Posterior cingulate gyrus (tissue), 11 donors: ENCODE measurements at places on chromosomes 2 and 18.

GRCh38 chr18:3984163-3984757 lies 470.8 kb downstream of the DLGAP1 start:
- no peak for DNase-seq

DNA sequence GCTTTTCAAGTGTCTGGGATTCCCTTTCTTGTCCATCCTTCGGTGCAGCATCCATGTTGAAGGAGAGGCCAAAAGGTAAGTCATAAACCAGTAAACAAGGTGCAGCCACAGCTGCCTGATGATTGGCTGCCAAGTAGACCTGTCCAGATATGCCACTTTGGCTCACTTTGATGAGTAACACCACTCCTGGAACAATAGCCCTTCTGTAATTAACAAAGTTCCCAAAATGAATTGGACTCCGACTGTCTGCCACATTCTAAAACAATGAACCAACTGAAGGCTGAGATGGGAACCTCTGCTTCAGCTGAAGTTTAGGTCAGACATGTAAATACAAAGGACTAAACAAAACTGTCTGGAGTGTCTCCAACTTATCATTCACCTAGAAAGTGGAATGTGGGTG lies 82.2 kb upstream of the LGALSL start:
- no peak for DNase-seq

- DNase-seq: no peak
Measured at GRCh38 chr2:235056768-235057167, 105.0 kb downstream of the SH3BP4 start.

- DNase-seq: peak; percentile 53
Measured at GRCh38 chr2:10234409-10235094, 68.2 kb upstream of the HPCAL1 start.

DNA sequence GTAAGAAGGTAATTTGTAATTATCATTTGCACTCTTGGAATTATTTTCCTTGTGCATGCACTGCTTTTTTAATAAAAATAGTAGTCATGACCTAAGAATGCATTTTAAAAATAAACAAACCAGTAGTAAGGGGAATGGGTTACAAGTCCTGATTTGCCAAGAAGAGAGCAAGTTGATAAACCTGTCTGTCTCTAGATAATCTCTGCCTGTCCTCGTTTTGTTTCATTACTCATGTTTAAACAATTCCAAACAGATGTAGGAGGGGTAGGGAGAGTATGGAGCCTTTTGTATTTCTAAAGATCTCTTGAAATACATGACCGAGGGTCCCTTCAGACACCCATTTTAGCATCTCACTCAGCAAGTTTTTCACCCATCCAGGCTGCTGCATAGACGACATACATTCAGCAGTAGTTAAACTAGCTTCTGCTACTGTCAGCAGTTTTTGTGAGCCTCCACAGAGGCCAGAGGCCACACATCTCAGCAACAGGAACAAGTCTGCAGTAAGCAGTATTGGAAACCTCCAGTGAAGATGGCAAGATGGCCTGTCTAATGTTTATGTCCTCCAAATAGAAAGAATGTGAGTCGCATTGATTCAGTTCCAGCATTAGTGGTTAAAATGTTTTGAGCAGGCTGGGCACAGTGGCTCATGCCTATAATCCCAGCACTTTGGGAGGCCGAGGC lies 2.3 kb upstream of the EXOC6B start:
- DNase-seq: no peak

GRCh38 chr2:61793389-61793836 lies 60.4 kb downstream of the FAM161A start:
- peak; percentile 49 for DNase-seq

GRCh38 chr2:119069781-119070180 lies 88.8 kb downstream of the C1QL2 start:
- no peak for DNase-seq

- peak; percentile 79 for DNase-seq
Measured at GRCh38 chr2:235263205-235264120, 230.4 kb upstream of the AGAP1 start.

- no peak for DNase-seq
Measured at GRCh38 chr2:36482576-36483214, 115.3 kb downstream of the FEZ2 start.

GRCh38 chr2:75022516-75022915 lies 64.1 kb downstream of the POLE4 start:
- DNase-seq: no peak

GRCh38 chr2:235856151-235856854 lies 311.9 kb downstream of the GBX2 start:
- no peak for DNase-seq

DNA sequence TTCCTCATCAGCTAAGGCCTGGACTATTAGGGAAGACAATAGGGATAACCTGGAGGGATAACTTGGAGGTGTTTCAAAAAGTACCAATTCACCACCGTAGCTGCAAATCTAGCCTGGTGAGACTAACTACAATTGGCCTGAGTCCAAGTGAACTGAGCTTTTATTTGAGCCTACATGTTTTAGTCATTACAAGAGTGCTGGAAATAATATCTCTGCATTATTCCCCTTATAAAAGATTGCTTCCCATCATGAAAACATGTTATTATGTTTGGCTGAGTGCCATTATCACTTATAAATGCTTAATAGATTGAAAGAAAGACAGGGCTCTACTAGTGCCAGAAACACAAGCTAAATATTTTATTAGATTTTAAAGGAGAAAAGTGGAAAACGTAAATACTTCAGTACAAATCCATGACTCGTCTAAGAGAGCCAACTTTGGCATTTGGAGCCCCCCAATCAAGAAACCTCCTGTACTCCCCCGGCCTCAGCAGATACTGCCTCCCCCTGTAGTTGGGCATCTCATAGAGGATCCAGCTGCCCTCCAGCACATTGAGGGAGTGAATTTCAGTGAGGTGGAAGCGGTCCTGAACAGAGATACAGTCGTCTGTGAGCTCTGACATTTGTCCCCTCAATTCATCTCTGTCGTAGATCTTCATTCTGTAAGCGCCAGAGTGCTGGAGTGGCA lies 3.6 kb downstream of the CRYGB start:
- DNase-seq: no peak

- no peak for DNase-seq
Measured at GRCh38 chr18:23585007-23585871, 1.1 kb downstream of the NPC1 start.

- no peak for DNase-seq
Measured at GRCh38 chr18:9989481-9989880, 75.7 kb downstream of the VAPA start.

GRCh38 chr2:148813603-148814065 lies 61.4 kb upstream of the KIF5C start:
- DNase-seq: no peak

DNA sequence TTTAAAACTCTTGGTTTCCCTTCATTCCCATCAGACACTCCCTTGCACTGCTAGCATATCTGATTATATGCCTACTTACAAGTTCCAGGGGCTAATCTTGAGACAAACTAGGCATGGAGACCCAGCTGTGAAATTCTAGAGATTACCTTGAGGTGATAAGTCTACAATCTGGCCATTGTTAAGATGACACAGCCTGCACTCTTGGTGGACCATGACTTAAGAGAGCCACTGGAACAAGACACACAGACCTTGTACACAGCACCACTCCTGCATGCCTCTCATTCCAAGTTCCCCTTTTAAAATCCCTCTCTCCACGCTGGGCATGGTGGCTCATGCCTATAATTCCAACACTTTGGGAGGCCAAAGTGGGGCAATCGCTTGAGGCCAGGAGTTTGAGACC lies 387.2 kb upstream of the DCC start:
- DNase-seq: no peak

GRCh38 chr18:1246827-1247226 lies 342.2 kb downstream of the ADCYAP1 start:
- DNase-seq: peak; percentile 24

- DNase-seq: no peak
Measured at GRCh38 chr2:138279871-138280270, 221.7 kb upstream of the SPOPL start.

DNA sequence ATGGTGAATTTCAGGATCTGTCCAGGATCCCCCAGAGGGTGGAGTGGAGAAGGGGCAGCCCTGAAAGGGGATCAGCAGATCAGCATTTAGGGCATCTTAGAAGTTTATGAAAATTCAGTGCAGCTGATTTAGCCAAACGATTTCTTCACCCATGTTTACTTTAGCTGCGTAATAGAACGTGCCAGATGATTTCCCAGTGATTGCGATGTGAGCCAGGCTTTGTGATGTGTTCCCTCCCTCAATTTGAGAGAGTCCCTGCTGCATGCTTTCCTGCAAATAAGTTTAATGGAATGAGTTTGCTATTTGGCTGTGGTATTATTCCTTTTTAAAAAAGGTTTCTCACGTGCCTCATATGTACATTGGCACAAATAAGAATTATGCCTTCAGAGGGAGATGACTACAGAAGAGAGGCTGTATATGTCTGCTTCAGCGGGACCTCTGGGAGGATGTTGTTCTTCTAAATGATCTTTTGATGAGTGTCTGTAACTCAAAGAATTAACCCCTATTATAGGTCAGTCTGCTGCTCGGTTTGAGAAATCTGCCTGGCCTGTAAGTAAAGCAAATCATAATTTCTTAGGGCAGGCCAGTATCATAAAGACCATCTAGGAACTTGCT lies 111.9 kb downstream of the MRO start:
- DNase-seq: no peak

DNA sequence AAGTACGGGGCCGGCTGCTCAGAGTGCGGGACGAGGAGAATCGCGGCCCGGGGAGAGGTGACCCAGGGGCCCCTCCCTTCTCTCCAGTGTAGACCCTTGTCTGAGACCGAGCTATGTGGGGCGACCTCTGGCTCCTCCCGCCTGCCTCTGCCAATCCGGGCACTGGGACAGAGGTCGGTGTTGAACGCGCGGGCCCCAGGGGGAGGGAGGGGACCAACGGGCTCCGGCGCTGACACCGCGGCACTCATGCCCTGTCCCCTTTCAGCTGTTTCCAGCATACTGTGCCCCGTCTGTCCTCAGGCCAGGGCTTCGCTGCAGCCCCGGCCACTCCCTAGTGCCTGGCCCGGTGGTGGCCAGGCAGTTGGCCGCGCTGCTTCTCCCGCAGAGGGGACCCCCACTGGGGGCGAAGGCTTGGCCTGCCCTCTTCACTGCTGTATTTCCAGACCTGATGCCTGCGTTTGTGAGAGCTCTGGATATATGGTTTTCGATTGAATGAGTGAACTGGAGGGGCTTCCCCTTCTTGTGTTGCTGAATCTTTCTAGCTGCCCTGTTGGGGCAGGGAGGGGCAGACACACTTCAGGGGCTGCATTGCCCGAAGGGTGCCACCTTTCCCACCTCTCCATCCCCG lies 809 bp downstream of the DBI start:
- DNase-seq: peak; percentile 90

DNA sequence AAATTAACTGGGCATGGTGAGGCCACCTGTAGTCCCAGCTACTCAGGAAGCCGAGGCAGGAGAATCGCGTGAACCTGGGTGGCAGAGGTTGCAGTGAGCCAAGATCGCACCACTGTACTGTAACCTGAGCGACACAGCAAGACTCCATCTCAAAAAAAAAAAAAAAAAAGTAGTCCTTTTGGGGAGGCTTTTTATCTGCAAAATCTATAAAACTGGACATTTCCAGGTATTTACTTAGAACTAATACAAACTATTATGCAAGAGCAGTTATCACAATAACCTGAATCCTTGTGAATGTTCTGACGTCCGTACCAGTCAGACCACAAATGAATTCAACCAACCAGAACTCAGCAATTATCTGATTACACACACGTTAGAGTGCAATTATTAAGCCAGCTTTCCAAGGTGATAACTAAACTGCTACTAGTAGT lies 8.8 kb upstream of the RAPH1 start:
- no peak for DNase-seq

DNA sequence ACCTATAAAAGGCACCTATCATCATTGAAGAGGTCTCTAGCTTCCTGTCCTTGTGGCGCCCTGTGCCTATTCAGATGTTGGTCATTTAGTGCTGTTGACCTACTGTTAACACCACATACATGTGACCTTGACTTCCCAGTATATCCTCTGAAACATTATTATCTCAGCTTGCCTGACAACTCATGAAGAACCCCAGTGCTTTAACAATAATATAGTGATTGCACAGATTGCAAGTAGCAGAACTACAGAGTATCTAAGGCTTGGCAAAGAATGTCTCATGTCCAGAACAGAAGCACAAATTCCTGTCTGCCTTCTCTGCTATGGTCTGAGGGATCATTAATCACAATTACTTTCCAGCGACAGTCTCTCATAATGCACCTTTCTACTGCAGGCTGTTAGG lies 165.3 kb downstream of the LCLAT1 start:
- DNase-seq: no peak

DNA sequence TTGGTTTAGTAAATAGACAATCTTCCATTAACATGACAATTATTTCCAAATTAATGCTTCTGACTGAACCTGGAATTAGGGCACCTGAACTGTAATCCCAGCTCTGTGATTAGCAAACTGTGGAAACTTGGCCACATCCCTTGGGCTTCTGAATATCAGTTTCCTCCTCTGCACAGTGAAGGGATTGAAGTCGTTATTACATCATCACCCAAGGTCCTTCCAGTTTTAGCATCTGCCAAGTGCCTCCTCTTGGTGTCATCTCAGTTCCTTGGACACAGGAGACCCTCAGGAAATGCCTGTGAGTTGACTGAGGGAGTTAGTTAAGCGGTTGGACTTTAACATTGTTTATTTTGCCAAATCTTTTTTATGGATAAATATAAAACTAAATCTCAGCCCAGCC lies 64.8 kb downstream of the MOGAT1 start:
- no peak for DNase-seq

DNA sequence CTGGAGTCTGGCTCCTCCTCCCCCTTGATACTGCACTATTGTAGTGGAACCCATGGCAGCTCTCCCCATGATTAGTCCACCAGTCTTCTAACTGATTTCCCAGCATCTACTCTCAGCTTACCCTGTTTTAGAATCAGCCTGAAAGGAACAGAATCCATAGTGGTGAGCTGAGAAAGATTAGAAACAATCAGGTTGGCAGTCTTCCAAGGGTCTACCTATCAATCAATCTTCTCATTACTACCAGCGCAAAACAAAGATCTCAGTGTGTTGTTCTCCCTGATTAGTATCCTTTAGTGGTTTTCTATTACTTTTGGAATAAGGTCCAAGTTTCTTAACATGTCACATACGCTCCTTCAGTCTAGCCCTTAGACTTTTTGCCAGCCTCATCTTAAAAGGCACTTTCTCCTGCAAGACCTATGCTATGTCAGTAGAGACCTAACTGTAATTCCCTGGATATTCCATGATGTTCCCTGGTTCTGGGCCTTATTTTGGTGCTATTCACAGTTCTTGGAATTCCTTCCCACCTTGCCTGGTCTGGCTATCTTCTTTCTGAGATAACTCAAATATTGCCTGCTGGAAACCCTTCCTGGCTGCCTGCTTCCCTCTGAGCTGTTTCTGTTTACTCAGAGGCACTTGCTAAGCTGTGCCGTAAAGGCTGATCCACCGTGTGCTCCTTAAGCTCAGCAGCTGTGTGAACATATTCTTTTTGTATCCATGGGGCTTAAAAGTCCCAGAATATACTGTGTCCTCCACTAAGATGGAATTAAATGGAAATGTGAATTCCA lies 32.6 kb downstream of the LAMA3 start:
- no peak for DNase-seq

GRCh38 chr2:238528953-238529781 lies 102.4 kb downstream of the ASB1 start:
- DNase-seq: no peak
